ENCODE measurements at places on chromosomes 1 and 21.

- no peak for DNase-seq
Measured at GRCh38 chr1:160177231-160177630, 13.1 kb upstream of the CASQ1 start.

GRCh38 chr1:74713849-74714248 lies 19.0 kb downstream of the CRYZ start:
- no peak for DNase-seq

- no peak for DNase-seq
Measured at GRCh38 chr1:41641475-41641814, 157.0 kb upstream of the EDN2 start.

DNA sequence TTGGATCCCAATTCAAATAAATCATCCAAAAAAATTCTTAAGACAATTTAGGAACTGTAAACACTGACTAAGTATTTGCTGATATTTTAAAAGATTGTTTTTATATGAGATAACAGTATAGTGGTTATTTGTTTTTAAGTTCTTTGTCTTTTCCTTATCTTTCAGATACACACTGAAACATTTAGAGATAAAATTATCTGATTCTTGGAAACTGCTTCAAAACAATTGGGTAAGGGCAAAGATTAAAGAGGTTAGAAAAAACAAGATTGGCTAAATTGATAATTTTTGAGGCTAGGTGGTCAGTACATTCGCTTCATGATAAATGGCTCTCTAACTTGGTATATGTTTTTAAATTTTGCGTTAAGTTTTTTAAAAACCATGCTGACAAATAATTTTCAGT lies 117.3 kb downstream of the PSMG1 start:
- DNase-seq = no peak

GRCh38 chr1:11482198-11482597 lies 3.2 kb downstream of the DISP3 start:
- no peak for DNase-seq

DNA sequence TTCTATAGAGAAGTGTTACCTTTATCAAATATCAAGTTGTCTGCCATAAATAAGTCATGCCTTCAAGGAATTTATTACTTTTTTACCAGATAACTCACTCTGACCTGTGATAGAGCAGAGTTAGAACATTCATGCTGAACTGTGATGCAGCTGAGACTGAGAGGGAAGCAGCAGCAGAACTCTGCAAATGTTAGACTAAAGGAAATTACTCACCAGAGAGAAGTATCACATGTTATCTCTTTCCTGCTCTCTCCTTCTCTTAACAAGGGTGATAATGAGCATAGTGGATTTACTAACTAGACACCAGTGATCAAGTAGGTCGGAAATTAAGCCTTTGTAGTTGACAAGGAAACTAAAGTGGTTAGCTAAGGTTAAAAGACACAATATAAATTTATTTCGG lies 181.6 kb downstream of the RASAL2 start:
- DNase-seq = peak; percentile 33

DNA sequence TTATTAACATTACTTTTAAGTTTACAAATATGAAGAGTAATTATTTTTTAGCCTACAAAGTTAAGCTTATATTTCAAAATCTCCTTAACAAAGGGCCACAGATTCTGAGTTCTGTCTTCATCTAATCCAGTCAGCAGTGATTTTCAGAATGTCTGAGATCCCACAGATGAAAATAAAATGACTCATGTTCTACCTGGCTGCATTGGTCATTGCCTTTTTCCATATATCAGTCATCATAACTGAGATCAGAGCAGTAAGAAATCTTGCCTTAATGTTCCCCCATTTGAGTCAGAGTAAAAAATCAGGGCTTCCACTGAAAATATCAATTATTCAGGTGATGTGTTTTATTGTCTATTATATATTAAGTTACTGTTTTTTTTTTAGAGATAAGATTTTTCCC lies 416.1 kb downstream of the MRPL39 start:
- no peak for DNase-seq

- no peak for DNase-seq
Measured at GRCh38 chr1:153365696-153366095, 8.0 kb downstream of the S100A9 start.

- DNase-seq = no peak
Measured at GRCh38 chr1:180248176-180248575, 18.1 kb downstream of the LHX4 start.

Measured in GM23248 (cell line).